ENCODE measurements at places on chromosomes 4 and X. TPM values are rescaled to one million over a fixed set of nuclear protein-coding genes. Genes with fewer than 3 reads are reported as not detected.

AP1S2 gene
- total RNA-seq: 17.9 TPM

CCKAR gene
- not detected for total RNA-seq

FAM241A gene
- total RNA-seq: 0.90 TPM

TMEM271 gene
- not detected for total RNA-seq

GIMD1 gene
- not detected for total RNA-seq

Data from A549 treated with GW870086 at 1 μM for 4 hours (cell line).